Subcutaneous preadipocyte (primary cell): ENCODE measurements at places on chromosomes 11 and 22. TPM values are rescaled to one million over a fixed set of nuclear protein-coding genes. Genes with fewer than 3 reads are reported as not detected.

Gene BLID
- 23.9 and 46.5 TPM in 2 replicates for total RNA-seq

Gene PKNOX2
- under 0.01 and 0.20 TPM in 2 replicates for total RNA-seq

Gene OR8G1
- total RNA-seq: not detected in 2 replicates

Gene CWF19L2
- total RNA-seq: 8.1 and 10.4 TPM in 2 replicates

Gene PATE2
- 0.20 and 0.37 TPM in 2 replicates for total RNA-seq

Gene SYNGR1
- 1.8 and 2.2 TPM in 2 replicates for total RNA-seq

Gene JAML
- total RNA-seq: not detected in 2 replicates

Gene FGF4
- total RNA-seq: not detected in 2 replicates

Gene GLYAT
- not detected in 2 replicates for total RNA-seq

Gene FXYD2
- total RNA-seq: 0.20 TPM in 1 of 2 replicates, not detected in the other

Gene SAA2
- total RNA-seq: not detected in 2 replicates

Gene OR8B3
- total RNA-seq: not detected in 2 replicates

Gene FAM227A
- total RNA-seq: 1.4 and 2.2 TPM in 2 replicates

Gene VSIG10L2
- not detected in 2 replicates for total RNA-seq

Gene TTLL12
- total RNA-seq: 60.3 and 80.7 TPM in 2 replicates

Gene MMP1
- 4.4 and 681 TPM in 2 replicates for total RNA-seq

Gene SLC29A2
- total RNA-seq: 0.37 and 0.39 TPM in 2 replicates

Gene LARGE2
- not detected in 2 replicates for total RNA-seq

Gene KCNC1
- under 0.01 TPM in 1 of 2 replicates, not detected in the other for total RNA-seq

Gene OR2AG1
- total RNA-seq: under 0.01 TPM in 1 of 2 replicates, not detected in the other

Gene CRYBB1
- not detected in 2 replicates for total RNA-seq

Gene MS4A7
- total RNA-seq: not detected in 2 replicates

Gene OR56A1
- not detected in 2 replicates for total RNA-seq

Gene SLC22A25
- total RNA-seq: not detected in 2 replicates

Gene MAPK8IP1
- total RNA-seq: 7.3 and 7.4 TPM in 2 replicates

Gene GVQW3
- total RNA-seq: 2.9 and 3.3 TPM in 2 replicates

Gene SLC25A45
- 3.3 and 4.0 TPM in 2 replicates for total RNA-seq

Gene NLRP14
- total RNA-seq: under 0.01 and 0.20 TPM in 2 replicates

Gene USP2
- total RNA-seq: under 0.01 TPM in 1 of 2 replicates, not detected in the other

Gene FADS3
- 68.6 and 77.2 TPM in 2 replicates for total RNA-seq

Gene PATE4
- total RNA-seq: not detected in 2 replicates

Gene TRIM49
- not detected in 2 replicates for total RNA-seq

Gene PRMT3
- 22.0 and 27.0 TPM in 2 replicates for total RNA-seq

Gene OR6A2
- under 0.01 and 0.59 TPM in 2 replicates for total RNA-seq

Gene PLCB3
- 35.3 and 61.4 TPM in 2 replicates for total RNA-seq

Gene LMO2
- total RNA-seq: under 0.01 and 0.20 TPM in 2 replicates

Gene UPB1
- not detected in 2 replicates for total RNA-seq
